CD4-positive, alpha-beta T cell treated with Interleukin-15 for 4 hours (primary cell): ENCODE measurements at places on chromosomes 6 and 20.

DNA sequence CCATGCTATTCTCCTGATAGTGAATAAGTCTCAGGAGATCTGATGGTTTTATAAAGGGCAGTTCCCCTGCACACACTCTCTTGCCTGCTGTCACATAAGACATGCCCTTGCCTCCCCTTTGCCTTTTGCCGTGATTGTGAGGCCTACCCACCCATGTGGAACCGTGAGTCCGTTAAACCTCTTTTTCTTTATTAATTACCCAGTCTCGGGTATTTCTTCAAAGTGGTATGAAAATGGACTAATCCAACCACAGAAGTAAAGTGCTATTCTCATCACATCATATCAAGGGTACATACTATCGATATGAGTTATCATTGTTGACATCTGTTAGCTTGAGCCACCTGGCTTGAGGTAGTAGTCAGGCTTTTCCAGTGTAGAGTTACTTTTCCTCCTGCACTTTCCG lies 2.3 kb downstream of the MANBAL start:
- DNase-seq: no peak

DNA sequence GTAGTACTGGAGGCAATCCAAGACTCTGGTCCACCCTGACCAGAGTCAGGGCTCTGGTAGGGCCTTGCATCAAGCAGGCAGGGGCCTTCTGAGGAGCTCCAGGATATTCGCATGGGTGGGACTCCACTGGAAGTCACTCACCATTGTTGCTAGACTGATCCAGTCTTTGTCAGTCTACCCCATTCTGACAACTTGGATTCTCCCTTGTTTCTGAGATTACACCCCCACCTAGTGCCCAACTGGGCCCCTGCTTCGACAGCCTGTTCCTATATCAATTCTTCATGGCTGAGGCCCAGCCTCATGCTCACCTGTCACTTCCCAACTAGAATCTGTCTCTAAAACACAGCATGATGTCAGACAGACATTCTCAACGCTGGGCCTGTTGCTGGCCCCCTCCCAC lies 5.2 kb downstream of the SLC35D3 start:
- no peak for DNase-seq

GRCh38 chr6:169709293-169709692 lies 7.4 kb downstream of the C6orf120 start:
- no peak for DNase-seq

GRCh38 chr6:1190366-1190765 lies 121.5 kb upstream of the FOXQ1 start:
- DNase-seq: no peak

DNA sequence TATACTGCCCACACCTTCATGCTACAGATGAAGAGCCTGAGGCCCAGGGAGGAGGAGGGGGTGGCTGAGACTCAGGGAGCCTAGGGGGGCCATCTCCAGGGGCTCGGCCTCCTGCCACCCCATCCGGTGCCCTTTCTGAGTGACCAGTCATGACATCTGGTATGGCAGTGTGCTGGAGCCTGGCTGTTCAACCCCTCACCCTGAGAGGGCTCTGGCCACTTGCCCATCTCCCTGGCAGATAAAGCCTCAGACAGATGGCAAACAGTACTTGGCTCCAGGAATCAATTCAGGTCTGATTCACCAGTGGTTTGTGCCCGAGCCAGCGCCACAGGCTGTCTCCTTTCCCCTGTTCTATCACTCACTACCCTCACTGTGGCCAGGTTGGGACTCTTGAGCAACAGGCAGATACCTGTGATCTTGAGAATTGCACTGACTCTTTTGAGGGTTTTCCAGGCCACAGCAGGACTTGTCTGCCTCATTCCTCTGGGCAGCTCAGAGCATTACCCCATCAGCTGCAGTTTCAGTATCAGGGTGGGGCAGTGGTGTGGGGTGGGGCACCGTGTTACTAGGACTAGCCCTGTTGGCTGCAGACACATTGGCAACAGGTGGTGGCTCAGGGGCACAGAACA lies 22.8 kb downstream of the SRSF3 start:
- DNase-seq: no peak

DNA sequence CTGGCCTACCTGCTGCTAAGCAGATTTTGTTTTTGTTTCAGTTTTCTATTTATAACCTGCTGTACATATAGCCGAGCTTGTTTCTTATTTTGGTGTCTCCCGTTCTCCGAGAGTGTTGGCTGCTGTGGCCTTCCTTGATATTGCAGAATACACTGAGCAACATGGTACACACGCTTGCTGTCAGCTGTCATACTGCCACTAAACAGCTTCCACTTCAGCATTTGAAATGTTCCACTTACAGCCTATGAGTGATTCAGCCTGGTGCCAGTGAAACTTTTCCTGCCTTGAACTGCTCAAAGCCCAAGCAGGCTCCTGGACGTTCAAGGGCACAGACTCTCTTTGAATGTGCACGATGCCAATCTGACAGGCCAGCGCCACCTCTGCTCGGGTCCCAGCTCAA lies 87.1 kb downstream of the PSMG4 start:
- no peak for DNase-seq

- no peak for DNase-seq
These were observed 184.7 kb downstream of the CDH4 start for GRCh38 chr20:61436667-61437279.
